Mucosa of descending colon (tissue), 3 donors: ENCODE measurements at places on chromosomes 4 and X. TPM values are rescaled to one million over a fixed set of nuclear protein-coding genes. Genes with fewer than 3 reads are reported as not detected.

- no peak for DNase-seq
Observed at GRCh38 chr4:123343400-123344041, 53.1 kb upstream of the SPRY1 start.

TSPAN7 gene
- 104 TPM for total RNA-seq

GRCh38 chr4:107449611-107450369 is 270.2 kb downstream of the PAPSS1 start:
- no peak for DNase-seq

DNA sequence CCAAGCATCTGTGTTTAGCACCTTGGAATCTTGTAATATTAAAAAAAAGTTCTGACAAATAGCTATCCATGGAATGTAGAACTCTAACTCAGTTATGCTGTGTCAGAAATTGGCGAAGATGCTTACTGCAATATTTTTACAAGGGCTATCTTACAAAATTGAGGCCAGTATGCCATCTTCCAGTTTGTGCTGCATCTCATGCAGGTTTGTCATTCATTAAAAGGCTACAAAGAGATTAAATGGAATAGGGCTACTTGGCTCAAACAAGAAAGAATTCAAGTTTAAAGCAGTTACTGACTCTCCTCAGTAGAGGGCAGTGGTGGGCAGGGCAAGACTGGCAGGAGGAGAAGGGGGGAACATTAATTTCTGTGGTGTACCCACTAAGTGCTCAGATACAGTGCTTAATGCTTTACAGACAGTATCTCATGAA is 66.5 kb downstream of the SHROOM4 start:
- DNase-seq = no peak

PPARGC1A gene
- 55.4 TPM for total RNA-seq

DNA sequence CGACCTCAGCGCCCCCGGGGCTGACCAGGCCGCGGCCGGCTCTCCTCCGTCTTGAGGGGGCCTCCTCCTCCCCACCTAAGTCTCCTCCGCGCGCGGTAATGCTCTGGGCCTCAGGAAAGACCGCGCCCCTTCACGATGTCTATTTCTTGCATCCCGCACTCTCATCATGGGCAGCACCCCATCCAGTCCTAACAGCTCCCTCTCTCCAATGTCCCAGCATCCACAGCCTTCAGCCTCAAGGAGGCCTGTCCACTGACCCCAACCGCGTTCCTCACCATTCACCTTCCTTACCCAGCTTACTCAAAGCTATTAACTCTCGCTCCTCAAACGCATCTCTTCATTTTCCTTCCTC is 77.5 kb downstream of the MAGED4 start:
- DNase-seq = no peak

DNA sequence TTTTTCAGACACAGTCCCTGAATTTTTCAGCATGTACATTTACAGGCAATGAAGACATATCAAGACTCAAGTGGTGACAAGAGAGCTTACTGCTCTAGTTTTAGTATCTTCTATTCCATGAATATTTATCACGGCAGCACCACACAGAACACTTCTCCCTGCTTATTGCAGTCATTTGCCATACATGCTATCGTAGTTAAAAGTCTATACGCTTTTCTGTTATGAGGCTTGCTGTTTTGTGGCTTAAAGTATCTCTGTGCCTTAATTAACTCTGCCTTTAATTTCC is 65.4 kb upstream of the GK2 start:
- DNase-seq = no peak

GRCh38 chr4:138982754-138983153 is 32.8 kb upstream of the NOCT start:
- DNase-seq = no peak

SHROOM2 gene
- 11.5 TPM for total RNA-seq

GRCh38 chrX:68831405-68832100 is 2.7 kb downstream of the EFNB1 start:
- no peak for DNase-seq

GRCh38 chr4:663438-664428 is 10.3 kb downstream of the ATP5ME start:
- DNase-seq = peak; percentile 73

DNA sequence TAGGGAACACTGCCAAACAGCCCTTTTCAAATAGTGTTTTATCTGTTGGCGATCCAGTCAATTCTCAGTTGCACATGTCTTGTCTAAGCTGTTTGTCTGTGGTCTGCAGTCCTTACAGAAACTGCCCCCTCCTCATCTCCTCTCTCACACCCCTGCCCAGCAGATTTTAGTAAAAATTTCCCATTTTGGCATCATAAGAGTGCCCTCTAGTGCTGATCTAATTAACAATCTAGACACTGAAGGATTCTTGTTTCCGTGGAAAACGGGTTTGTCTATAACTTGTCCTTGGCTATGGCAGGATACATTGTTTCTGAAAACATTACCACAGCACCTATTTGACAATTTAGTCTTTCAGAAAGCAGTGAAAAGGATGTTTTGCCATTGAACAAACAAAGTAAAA is 227.2 kb upstream of the MBNL3 start:
- DNase-seq = no peak

- DNase-seq = no peak
Observed at GRCh38 chr4:70688795-70689231, 481 bp downstream of the UTP3 start.

DNA sequence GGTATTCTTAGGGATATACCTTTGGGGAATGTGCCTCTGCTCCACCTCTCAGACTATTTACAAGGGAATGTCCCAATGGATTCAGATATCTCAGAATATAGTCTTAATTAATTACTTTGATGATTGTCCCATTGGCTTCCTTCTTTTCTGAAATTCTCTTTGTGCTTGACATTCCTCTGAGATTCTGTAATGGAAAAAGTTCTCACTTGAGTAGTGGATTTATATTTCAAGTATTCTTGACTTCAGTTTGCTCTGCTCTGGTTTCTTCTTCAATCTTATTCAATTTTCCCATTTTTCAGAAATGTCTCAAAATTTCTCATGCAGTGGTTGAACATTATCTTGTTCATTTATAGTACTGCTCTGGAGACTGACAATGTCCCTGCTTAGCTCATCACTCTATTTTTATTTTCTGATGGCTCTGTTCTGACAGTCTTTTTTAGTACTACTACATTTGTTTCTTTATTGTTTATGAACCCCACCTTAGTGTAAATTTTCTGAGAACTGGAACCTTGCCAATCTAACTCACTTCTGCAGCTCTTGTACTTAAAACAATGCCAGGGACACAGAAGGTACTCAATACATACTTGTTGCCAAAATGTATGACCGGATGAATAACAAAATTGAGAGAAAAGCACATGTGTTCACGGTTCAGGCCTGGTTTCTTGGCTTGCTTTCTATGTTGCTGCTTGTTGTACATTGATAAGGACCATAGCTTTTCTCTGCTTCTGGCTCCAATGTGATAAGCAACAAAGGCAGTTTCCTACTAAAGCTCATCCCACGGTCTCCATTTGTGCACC is 471.7 kb downstream of the GASK1B start:
- DNase-seq = no peak

DNA sequence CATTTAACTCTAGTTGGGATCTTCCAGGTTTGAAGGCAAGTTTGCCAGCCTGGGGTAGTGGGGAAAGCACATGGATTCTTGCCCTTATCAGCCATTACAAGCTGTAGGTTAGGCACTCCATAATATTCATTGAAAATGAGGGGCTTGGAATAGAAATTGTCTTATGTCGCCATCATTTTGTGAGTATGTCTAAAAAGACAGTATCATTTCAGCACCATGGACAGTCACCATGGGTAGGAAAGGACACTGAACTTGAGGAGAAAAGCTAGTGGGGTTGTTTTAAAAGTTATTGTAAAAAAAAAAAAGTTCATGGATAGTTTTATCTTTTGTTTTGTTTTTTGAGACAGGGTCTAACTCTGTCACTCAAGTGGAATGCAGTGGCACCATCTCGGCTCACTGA is 356.1 kb downstream of the HNRNPD start:
- DNase-seq = no peak

- DNase-seq = no peak
Observed at GRCh38 chrX:104662694-104663093, 96.7 kb downstream of the IL1RAPL2 start.

EPGN gene
- total RNA-seq = not detected

- DNase-seq = peak; percentile 60
Observed at GRCh38 chr4:30380404-30380998, 339.7 kb upstream of the PCDH7 start.

MAGEA2B gene
- not detected for total RNA-seq

- no peak for DNase-seq
Observed at GRCh38 chr4:122481766-122482405, 25.4 kb upstream of the IL2 start.

GRCh38 chrX:23228950-23229448 is 105.7 kb upstream of the PTCHD1 start:
- DNase-seq = no peak

DNA sequence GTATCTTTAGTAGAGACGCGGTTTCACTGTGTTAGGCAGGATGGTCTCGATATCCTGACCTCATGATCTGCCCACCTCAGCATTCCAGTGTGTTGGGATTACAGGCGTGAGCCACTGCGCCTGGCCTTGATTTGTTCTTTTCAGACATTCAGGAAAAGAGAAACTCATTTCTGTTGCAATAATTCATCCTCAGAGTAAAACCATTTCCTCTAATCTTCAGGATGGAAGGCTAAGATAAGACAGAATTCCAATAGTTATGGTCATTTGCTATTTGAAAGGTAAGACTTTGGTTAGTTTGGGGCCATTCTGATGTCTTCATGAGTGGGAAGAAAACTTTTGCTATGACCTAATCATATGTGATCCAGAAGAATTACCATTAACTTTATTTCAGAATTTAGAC is 83.0 kb downstream of the LRP2BP start:
- no peak for DNase-seq

BMPR1B gene
- 3.3 TPM for total RNA-seq

CT45A10 gene
- total RNA-seq = not detected

DNA sequence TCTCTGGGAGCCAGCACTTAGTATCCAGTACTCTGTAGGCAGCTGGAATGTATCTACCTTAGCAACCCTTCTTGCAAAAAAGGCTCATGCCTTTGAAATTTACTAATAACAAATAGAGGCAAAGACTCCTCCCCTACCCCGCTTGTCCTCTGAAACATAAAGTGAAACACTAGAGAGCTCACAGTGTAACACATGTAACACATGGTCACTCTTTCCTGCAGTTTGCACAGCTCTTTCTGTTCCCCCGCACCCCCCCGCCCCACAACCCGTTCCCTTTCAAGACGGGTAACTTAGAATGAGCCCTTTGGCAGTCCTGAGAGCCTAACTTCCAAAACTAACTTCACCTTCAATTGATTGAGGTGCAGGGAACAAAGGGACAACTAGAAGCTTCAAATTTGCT is 6.0 kb upstream of the BCORL1 start:
- DNase-seq = no peak

DNA sequence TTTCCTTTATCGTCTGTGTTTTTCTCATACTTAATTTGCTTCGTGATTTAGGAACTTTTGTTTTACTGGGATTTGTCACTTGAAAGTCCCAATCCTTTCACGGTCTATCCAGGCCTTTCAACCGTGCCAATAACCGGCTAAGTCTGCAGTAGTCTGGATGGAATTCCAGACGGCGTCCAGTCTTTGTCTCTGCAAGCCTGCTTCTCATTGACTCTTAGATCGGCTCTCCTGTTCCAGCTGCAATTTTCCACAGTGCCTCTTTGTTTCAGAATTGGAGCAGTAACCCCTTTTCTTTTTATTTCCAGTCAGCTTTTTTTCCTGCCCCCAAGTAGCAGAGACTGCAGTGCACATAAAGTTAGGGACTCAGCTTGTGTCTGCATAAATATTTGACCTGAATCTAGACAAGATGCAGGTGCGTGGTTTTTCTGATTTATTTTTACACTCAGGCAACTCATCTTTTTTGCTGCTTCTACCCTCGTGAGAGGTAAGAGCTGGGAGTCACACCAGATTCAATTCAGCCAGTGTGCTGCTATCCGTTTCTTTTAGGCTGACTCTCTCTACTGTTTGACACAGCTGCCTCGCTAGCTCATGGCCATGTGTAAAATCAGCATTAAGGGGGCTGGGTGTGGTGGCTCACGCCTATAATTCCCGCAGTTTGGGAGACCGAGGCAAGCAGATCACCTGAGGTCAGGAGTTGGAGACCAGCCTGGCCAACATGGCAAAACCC is 37.4 kb upstream of the DHRSX start:
- no peak for DNase-seq

DNA sequence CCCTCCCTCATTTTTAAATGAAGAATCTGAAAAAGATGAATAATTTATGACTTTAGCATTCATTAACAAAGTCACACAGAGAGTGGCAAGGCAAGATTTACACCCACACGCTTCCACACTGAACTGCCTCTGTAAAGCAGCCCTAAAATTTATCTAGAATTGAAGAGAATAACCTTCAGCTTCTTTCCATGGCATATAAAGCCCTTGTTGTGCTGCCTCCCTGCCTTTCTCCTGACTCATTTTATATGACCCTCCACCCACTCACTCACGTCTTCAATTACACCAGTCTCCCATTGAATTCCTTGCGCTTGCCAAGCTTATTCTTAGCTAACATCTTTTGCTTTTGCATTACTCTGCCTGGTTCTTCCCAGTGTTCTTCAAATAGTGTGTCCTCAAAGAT is 2649.3 kb downstream of the PCDH7 start:
- no peak for DNase-seq

FRG2 gene
- not detected for total RNA-seq

GRCh38 chr4:88818631-88819470 is 121.2 kb upstream of the NAP1L5 start:
- DNase-seq = no peak

- no peak for DNase-seq
Observed at GRCh38 chr4:76984788-76985211, 35.2 kb downstream of the SEPTIN11 start.

- peak; percentile 3 for DNase-seq
Observed at GRCh38 chrX:136819031-136819703, 38.4 kb upstream of the ARHGEF6 start.

MAGEB1 gene
- total RNA-seq = not detected

- DNase-seq = no peak
Observed at GRCh38 chr4:87947381-87948160, 27.9 kb upstream of the SPP1 start.

PDZD4 gene
- 2.8 TPM for total RNA-seq

GRCh38 chr4:58063404-58064160 is 953.4 kb upstream of the IGFBP7 start:
- DNase-seq = no peak
